Effector CD4-positive, alpha-beta T cell (primary cell): ENCODE measurements at places on chromosomes 1 and 21.

DNA sequence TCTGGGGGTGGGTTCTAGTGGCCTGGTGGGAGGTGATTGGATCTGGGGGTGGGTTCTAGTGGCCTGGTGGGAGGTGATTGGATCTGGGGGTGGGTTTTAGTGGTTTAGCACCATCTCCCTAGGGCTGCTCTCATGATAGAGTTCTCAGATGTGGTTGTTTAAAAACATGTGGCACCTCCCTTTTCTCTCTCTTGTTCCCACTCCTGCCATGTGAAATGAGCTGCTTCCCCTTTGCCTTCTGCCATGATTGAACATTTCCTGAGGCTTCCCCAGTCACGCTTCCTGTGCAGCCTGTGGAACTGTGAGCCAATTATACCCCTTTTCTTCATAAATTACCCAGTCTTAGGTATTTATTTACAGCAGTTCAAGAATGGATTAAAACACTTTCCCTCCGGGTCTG is 327.3 kb upstream of the AJAP1 start:
- no peak for DNase-seq

DNA sequence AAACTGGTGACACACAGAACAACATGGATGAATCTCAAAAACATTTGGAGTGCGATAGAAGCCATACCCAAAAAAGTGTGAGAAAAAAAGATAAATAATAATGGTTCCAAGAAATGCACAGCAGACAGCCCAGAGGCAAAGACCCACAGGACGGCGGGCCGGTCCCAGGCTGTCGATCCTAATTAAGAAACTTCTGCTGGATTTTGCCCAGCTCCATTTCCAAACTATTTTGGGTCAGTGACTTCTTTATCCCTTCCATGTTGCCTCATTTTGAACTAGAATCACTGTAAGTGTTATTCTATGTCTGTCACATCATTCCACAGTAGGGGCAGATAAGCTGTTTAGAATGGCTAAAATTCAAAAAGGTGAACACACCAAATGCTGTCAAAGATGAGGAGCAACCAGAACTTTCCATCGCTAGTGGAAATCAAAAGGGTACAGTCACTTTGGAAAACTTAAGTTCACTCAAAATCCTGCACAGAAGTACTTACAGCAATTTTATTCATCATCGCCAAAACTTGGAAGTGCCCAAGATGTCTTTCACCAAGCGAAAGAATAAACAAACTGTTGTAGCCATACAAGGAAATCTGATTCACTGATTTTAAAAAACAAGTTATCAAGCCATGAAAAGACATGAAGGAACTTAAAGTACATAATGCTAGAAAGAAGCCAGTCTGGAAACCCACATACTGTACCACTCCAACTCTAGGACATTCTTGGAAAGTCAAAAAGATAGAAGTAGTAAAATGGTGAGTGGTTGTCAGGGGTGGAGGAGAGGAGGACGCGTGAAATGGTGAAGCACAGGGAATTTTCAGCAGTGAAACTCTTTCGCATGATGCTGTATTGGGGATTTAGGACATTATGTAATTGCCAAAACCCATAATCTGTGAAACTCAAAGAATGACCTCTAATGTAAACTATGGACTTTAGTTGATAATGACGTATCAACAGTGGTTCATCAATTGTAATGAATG is 7.5 kb downstream of the NBPF1 start:
- no peak for DNase-seq

GRCh38 chr21:42089093-42089631 is 18.0 kb downstream of the UMODL1 start:
- no peak for DNase-seq

GRCh38 chr1:193212637-193213036 is 26.2 kb upstream of the B3GALT2 start:
- DNase-seq = no peak

DNA sequence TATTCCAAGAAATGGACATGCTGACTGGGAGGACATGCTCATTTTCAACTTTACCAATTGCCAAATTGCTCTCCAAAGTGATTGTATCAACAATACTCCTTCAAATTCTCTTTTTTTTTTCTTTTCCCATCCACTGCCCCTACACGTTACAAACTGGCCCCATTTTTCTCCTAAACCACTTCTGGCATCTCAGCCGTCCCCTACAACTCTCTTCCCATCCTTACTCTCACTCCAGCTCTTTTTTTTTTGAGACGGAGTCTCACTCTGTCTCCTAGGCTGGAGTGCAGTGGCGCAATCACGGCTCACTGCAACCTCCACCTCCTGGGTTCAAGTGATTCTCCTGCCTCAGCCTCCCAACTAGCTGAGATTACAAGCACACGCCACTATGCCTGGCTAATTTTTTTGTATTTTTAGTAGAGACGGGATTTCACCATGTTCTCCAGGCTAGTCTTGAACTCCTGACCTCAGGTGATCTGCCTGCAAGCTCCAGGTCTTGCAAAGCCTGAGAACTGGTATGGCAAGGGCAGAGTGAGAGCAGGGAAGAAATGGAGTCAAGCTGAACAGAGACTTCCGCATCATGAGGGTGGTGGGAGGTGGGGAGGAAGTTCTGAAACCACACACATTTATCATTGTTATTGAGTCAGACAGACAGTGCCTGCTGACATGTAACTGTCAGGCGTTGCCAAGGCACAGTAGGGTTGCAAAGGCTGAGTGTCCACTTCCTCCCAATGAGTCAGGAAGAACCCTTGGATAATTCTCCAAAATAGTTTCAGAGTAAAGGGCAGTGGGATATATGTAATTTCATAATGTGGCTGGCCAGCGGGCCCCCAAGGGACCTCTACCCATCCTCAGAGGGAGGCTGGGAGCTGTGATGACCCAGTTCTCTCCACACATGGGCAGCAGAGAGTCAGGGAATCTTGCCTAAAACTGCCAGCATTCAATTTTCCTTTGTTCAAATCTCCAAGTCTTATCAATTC is 17.4 kb downstream of the CELA3A start:
- peak; percentile 40 for DNase-seq

- DNase-seq = no peak
Measured at GRCh38 chr1:174894117-174894762, 105.5 kb upstream of the CACYBP start.

- DNase-seq = no peak
Measured at GRCh38 chr1:240021709-240022108, 70.0 kb upstream of the FMN2 start.

DNA sequence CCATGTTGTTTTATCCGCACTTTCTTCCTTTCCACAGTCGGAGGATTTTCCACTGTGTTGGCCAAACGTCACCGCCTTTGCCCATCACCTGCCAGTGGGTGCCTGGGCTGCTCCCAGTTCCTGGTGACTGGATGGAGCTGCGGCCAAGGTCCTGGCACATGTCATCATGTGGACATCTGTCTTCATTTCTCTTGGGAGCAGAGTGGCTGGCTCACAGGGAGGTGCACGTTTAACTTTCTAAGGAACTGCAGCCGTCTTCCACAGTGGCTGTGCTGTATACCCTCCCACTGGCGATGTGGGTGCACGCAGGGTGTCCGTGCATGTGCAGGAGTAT is 19.5 kb upstream of the RNF223 start:
- DNase-seq = no peak

GRCh38 chr1:156337888-156338179 is 258 bp downstream of the CCT3 start:
- no peak for DNase-seq

GRCh38 chr1:67500413-67500959 is 70.3 kb upstream of the SERBP1 start:
- DNase-seq = peak; percentile 76

DNA sequence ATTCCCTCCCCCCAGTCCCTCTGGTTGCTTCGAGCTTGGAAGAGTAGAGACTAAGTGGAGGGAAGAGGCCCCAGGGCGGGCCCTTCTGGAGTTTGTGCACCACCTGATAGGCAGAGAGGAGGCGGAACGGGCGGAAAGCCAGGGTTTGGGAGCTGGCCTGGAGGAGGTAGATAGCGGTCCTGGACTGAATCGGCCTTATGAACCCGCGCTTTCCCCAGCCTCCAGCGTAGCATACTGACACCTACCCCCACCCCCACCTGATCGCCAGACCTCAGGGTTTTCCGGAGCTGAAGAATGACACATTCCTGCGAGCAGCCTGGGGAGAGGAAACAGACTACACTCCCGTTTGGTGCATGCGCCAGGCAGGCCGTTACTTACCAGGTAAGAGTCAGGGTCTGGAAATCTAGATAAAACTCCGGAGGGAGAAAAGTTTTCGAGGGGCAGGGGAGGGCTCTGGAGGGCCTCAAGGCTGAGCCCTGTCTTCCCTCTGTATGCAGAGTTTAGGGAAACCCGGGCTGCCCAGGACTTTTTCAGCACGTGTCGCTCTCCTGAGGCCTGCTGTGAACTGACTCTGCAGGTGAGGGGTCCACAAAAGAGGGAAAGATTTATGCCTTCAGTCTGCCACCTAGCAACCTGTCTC is 705 bp downstream of the UROD start:
- no peak for DNase-seq

- no peak for DNase-seq
Measured at GRCh38 chr1:98027103-98027705, 106.4 kb upstream of the DPYD start.

DNA sequence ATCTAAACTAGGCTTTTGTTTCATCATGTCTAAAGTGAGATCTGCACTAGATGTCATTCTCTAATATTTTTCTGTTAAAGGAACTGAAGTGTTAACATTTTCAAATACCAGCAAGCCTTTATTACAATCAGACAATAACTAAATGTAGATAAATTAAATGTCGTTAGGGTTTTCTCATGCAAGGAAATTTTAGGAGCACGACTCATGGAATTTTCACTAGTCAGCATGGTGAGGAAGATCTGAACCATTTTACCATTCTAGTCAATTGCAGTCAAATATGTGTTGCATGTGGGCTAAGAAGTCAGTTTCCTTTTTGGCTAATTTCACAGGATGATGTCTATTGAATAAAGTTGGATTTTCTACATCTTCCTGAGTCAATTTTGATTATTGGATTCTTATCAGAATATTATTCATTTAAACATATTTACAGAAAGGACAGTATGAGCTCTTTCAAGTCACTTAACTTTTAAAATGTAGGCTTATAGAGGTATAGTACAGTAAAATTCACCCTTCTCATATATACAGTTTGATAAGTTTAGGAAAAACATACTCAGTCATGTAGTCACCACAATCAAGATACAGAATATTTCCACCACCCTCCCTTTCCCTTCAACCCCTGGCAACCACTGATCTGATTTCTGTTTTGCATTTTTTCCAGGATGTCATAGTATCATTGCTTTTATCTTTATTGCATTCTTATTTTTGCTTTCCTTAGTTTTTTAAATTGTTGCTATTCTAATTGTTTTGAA is 9.2 kb downstream of the GCSAML start:
- DNase-seq = no peak

GRCh38 chr1:44717653-44718052 is 13.3 kb downstream of the RNU5D-1 start:
- DNase-seq = no peak

DNA sequence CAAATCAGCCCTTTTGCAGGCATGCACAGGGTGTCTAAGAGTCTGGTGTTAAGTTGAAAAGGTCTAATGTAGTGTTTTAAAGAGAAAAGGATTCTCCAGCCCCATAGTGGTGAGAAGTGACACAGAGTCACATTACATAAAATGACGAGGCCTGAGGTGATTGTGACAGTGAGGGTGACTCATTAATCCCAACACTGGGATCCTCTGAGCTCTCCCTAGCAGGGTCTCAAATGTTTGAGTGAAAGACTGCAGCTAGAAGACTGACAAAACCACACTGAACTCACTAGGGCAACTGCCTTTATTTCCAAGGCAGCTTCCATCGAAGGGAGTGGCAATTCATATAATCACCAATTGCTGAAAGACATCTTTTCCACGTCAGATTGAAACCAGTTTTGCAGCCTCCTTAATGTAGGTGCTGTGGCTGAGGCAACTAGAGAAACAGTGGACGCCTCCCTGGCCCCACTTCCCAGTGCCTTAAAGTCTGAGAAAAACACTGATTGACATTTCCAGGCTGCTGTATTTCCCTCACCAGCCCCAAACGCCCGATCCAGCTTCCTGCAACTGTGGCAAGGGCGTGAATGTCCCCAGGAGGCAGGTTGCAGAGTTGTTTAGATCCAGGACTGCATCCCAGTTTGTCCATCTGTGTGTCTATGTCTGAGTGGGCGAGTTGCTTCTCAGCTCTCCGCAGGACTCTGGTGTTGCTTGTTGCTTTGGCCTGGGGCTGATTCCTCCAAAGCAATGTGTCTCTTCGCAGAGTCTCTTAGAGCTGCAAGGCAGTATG is 81.4 kb downstream of the RUNX1 start:
- no peak for DNase-seq

- DNase-seq = no peak
Measured at GRCh38 chr1:27606708-27607238, 2.8 kb upstream of the AHDC1 start.

DNA sequence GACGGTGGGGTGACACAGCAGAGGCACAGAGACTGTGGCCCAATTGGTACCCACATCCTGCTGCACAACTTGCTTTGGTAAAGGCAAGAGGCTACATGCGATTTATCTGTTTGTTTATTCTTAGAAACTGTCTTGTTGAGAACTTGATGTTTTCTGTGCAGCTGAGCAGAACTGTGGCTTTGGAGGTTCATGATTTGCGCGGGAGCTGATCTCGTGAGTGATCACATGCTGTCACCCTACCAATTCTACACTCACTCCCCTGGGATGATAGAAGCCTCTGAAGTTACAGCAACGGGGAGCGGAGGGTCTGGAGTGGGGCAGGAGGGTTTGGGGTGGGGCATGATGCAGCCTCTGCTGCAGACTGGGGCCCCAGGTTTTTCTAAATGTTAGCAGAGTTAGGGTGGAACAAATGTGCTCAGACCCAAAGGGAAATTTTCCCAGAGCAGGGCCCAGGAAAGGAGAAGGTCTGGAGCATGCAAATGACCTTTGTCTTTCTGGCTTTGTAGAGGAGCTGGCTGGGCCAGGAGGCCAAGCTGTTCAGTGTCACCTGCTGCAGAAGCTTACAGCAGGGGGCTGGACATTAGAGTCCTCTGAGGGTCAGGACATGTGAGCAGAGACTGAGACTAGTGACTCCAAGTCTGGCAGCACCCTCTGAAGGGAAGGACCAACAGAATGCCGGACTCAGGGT is 83.6 kb downstream of the GRIK3 start:
- DNase-seq = no peak

DNA sequence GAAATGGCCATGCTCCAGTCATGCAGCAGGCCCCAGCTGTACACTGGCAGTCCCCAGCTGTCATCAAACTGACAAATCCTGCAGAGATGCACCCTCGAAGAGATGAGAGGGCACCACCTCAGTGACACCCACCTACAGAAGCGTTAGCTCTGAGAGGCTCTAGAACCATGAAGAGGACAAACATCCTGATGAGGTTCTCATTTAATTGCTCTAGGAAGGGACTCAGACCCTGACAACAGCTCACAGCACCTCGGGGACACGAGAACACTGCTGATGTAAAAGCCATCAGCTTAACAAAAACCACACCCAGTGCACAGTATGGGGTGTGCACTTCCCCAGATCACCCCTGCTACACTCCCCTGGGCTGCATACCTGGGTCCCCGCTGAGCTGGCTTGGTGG is 3.4 kb downstream of the ZNF496 start:
- DNase-seq = no peak

- no peak for DNase-seq
Measured at GRCh38 chr1:64875606-64876005, 90.7 kb downstream of the JAK1 start.
